NCI-H2081 (cell line): ENCODE measurements at places on chromosomes 7 and 10.

DNA sequence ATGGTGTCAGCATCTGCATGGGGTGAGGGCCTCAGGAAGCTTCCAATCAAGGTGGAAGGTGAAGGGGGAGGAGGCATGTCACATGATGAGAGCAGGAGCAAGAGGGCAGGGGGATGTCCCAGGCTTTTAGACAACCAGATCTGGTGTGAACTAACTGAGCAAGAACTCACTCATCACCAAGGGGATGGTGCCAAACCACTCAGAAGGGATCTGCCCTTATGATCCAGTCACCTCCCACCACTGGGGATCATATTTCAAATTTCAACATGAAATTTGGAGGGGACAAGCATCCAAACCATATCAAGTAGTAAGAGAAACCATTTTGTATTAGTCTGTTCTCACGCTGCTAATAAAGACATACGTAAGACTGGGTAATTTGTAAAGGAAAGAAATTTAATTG lies 33.6 kb downstream of the THNSL1 start:
- no peak for DNase-seq

DNA sequence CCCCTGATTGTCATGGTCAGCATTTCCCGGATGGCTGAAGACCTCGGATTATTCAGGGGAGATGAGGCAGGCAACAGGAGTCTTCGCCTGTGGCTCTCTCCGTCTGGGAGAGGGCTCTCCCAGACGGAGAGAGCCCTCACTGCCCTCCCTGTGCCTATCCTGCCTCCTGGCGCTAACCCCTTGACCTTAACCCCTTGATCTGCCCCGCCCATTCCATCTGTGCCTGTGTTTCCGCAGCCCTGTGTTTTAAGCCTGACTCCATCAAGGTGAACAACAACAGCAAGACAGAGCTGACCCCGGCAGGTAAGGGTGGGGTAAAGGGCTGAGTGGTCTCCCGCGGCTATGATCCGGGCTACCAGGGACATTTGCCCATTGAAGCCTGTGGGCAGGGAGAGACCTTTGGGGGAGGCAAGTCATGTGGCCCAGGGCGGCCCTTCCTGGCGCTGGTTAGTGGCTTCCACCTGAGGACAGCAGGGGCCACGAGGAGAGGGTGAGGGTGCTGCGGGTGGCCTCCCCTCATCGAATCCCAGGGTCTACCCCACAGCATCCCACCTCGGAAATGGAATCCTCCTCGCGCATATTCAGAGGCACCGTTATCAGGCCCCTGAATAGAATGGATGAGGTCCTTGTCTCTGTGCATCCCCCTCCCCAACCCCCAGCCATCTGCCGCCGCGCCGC lies 4.2 kb upstream of the MUC12 start:
- DNase-seq: no peak

DNA sequence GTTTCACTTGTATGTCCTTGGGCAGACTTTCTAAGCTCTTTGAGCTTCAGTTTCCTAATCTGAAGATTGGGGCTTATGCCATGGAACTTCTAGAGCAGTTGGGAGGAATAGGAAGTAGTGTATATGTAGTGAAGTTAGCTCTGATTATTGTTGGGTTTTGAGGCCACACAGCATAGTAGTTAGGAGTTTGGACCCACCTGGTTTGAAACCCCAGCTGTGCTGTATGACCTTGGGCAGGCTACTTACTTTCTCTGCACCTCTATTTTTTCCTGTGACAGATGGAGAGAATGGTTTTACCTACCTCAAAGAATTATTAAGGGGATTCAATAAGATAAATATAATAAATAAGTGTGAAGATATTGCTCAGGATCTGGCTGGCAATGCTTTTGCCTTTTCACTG lies 61.4 kb upstream of the ADRB1 start:
- no peak for DNase-seq

GRCh38 chr7:80373429-80374032 lies 138.3 kb downstream of the GNAT3 start:
- peak; percentile 11 for DNase-seq

DNA sequence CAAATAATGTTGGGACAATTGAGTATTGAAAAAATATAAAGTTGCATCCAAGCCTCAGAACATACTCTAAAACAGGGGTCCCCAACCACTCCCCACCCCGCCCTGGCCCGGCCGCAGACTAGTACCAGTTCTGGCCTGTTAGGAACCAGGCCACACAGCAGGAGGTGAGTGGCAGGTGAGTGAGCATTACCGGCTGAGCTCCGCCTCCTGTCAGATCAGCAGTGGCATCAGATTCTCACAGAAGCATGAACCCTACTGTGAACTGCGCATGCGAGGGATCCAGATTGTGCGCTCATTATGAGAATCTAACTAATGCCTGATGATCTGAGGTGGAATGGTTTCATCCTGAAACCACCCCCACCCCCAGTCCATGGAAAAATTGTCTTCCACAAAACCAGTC lies 19.4 kb downstream of the HIPK2 start:
- DNase-seq: no peak

GRCh38 chr10:132669208-132669861 lies 116.6 kb downstream of the NKX6-2 start:
- DNase-seq: no peak

- no peak for DNase-seq
These were observed 42.5 kb downstream of the FOXK1 start for GRCh38 chr7:4724648-4725013.

DNA sequence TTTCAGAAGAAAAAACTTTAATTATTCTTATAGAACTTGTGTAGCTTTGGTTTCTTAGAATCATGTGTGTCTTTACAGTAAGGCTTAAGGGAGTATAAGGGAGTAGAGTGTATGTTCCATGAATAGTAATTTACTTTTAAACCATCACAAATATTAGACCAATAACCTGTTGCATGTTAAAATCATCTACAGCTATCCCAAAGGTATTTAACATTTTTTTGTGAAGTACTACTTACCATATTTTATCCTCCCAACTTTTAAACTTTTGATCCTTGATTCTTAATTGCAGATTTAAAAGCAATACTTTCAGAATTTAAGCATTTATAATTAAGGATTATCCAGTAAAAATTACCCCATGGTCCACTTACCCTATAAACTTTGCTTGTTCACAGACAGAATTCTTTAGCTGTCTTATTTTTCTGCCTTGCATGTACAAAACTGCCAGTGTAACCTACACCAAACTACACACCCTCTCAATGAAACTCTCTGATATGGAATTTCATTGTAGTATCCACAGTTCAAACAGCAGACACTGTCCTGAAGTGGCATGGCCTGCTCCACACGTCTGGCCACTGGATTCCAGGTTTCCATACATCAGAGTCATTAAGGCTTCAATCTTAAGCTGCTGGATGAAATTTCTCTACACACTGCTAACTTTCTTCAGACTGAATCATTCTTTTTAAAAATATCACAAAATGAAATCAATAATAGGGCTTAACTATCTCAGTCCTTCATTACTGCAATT lies 5.8 kb downstream of the GLI3 start:
- no peak for DNase-seq

- DNase-seq: no peak
These were observed 137.0 kb downstream of the GRK5 start for GRCh38 chr10:119344381-119344780.

DNA sequence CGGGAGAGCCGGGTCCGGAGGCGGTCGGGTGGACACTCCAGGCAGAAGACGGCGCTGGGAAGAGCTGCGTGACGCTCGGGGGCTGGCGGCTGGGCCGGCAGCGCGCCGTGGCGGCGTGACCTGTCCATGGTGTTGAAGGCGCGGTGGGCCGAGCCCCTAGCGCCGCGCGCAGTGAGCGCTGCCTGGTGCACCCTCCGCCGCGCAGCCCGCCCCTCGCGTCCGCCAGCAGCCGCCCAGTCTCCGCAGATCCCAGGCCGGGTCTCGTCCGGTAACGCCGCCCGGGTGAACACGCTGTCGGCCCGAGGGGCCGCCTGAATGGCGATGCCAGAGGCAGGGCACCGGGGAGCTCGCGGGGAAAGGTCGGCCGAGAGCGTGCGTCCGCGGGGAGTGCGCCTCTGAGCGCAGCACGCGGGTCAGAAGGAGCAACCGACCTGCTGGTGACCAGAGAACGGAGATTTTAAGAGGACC lies 657 bp upstream of the TMEM178B start:
- DNase-seq: peak; percentile 68

DNA sequence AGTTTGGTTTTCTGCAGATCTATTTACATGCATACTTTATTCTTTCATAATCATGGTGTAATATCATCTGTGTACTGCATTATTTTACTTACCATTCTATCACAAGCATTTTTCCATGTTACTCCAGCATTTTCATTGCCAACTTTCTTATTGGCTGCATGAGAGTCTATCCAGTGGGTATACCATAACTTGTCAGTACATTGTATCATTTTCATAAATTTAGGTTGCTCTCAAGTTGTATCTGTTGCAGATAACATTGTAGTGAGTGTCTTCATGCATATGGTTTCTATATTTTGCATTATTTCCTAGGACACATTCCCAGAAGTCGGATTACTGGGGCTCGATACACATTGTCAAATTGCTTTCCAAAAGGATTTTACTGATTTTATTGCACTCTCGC lies 87.2 kb upstream of the INSYN2A start:
- no peak for DNase-seq

GRCh38 chr7:16493266-16493665 lies 27.7 kb upstream of the SOSTDC1 start:
- no peak for DNase-seq

DNA sequence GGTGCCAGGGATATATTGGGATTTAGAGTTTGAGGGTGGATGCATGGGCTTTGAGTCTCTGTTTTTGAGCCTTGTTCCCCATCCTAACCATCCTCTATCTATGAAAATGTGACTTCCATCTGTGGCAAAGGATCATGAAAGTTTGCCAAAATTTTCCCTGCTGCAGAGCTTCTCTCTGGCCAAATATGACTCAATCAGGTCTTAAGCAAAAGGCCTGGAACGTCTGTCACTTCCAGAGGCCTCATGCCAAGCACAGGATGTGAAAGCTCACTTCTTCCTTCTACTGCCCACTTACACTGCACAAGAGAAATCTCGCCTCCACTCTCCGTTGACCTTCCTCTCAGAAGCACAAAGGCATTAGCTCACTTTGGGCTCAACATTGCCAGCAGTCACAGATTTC lies 696.9 kb upstream of the NRP1 start:
- DNase-seq: no peak

GRCh38 chr7:35968140-35968940 lies 167.5 kb downstream of the SEPTIN7 start:
- DNase-seq: no peak

GRCh38 chr7:112307506-112307905 lies 101.0 kb downstream of the ZNF277 start:
- no peak for DNase-seq

- DNase-seq: no peak
These were observed 17.8 kb downstream of the MET start for GRCh38 chr7:116689790-116690259.

DNA sequence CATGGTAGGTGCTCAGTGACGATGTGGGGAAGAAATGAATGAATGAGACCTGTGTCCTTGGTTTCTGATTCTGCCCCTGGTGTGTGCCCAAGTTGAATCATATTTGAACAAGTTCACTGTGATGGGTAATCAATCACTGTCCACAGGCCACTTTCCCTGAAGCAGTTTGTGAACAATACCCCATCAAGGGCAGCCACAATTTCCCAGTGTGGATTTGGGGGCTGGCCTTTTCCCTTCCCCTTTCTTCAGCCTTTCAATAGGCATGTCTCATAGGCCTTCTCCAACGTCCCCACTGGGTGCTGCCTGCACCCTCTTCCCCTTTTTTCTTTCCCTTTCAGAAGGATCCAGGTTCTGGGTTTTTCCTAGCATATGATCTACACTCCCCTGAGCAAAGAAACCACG lies 64.7 kb downstream of the CREB5 start:
- no peak for DNase-seq

DNA sequence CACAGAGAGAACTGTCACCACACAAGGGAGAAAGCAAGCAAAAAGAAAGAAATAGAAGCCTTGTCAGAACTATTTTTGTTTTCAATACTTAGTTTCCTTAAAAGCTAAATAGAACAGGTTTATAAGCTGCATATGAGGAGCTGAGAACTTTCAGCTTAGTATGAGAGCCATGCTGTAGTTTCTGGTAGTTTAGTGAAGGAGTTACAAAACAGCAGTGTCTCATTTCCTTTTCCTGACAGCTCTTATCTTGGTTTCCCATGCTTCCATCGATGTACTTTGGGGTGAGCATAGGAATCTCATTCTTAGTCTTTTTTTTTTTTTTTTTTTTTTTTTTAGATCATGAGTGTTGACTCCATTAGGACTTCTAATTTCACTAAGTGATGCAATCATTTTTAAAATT lies 8.6 kb upstream of the CHRM2 start:
- no peak for DNase-seq

GRCh38 chr10:26437637-26438461 lies at the start of gene APBB1IP:
APBB1IP (plus strand) TSS chr10:26438341; CDS start chr10:26492327, 53,986 bp downstream.
- no peak for DNase-seq

DNA sequence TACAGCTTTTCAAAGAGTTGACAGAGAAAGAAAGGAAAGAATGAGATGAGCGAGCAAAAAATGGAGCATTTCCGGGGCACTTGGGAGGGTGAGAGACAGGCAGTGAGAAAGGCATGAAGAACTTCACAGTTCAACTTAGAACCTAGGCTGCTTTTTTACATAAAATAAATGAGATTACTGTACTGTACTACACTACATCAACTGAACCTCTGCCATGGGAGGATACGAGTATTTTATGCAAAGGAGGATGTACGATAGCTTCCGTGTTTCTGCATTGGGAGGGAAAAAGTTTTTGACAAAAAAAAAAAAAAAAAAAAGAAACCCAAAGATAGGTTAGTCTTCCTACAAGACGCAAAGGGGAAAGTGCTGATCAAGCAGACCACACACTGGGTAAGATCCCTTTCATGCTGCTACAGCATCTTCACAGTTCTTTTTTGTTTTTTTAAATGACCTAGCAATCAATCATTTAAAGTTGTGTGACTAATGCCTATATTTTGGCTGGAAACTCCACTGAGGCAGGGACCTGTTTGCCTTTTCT lies 88.0 kb downstream of the RAPGEF5 start:
- no peak for DNase-seq

DNA sequence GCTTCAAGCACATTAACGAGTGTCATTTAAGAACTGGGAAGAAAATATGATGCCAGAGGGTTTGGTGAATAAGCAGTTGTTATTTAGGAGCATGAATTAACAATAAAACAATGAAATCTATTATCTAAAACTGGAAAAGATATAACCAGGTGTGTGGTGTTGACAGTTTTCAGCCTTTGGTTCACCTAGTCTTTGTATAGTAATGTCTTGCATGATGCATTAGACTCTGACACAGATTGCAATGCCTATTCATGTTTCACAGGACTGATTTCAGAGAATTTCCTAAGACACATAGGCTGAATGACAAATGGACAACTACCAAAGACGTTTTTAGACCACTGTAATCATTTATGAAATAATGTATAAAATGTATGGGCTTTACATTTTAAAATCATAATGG lies 135.1 kb upstream of the CAV2 start:
- DNase-seq: no peak

DNA sequence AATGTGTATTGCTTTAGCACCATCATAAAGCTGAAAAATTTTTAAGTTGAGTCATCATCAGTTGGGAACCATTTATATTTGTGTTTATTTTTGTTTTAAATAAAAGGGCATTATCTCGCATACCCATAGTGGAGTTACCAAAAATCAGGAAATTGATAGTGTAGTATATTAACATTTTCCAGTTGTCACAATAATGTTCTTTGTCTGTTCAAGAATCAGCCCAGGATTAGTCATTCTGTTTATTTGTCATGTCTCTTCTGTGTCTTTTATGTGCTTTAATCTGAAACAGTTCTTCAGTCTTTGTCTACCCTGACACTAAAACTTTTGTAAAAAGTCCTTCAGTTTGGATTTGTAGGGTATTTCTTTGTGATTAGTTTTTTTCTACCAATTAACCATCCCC lies 827.8 kb upstream of the ZWINT start:
- no peak for DNase-seq

- peak; percentile 86 for DNase-seq
These were observed 103.6 kb downstream of the SMURF1 start for GRCh38 chr7:99040104-99040958.

GRCh38 chr7:11124856-11125559 lies 151.3 kb downstream of the PHF14 start:
- DNase-seq: no peak
